Hematopoietic multipotent progenitor cell treated with erythropoietin and hydrocortisone succinate and interleukin-3 and kit ligand, for 8 days (in vitro differentiated cells): ENCODE measurements at places on chromosomes 11 and 22.

- peak; percentile 69 for DNase-seq
Measured at GRCh38 chr11:59545179-59546020, 34.1 kb downstream of the OR4D9 start.

DNA sequence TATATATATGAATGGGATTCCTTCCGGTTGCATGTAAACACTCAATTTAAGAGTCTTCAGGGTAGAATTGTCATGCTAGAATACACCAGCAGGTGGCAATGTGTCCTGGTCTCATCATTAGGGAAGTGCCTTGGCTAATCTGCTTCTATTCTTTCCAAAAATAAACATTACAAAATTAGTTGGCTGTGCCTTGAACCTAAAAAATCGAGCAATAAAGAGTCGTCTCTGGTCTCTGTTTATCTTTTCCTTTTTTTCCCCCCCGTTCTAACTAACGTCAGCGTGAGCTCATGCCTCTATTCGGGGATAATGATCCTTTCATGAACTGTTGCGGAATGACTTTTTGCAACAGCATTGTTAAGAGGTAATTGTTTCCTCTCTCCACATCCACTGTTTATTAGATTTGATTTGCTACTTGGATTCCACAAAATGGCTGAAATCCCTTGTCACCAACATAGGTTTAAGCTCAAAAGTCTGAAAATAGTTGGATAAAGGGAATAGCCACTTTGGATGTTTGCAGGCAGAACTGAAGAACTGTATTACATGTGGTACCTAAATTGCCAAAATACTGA lies 1.2 kb upstream of the ARHGEF12 start:
- DNase-seq, result peak; percentile 89

- peak; percentile 11 for DNase-seq
Measured at GRCh38 chr11:70082829-70083228, 4.7 kb downstream of the ANO1 start.

- DNase-seq, result peak; percentile 45
Measured at GRCh38 chr11:122215244-122215992, 99.4 kb upstream of the BLID start.

GRCh38 chr22:49948958-49949913 lies 11.3 kb upstream of the PIM3 start:
- DNase-seq, result no peak

- DNase-seq, result peak; percentile 81
Measured at GRCh38 chr11:67252831-67253239, 13.4 kb upstream of the GRK2 start.

DNA sequence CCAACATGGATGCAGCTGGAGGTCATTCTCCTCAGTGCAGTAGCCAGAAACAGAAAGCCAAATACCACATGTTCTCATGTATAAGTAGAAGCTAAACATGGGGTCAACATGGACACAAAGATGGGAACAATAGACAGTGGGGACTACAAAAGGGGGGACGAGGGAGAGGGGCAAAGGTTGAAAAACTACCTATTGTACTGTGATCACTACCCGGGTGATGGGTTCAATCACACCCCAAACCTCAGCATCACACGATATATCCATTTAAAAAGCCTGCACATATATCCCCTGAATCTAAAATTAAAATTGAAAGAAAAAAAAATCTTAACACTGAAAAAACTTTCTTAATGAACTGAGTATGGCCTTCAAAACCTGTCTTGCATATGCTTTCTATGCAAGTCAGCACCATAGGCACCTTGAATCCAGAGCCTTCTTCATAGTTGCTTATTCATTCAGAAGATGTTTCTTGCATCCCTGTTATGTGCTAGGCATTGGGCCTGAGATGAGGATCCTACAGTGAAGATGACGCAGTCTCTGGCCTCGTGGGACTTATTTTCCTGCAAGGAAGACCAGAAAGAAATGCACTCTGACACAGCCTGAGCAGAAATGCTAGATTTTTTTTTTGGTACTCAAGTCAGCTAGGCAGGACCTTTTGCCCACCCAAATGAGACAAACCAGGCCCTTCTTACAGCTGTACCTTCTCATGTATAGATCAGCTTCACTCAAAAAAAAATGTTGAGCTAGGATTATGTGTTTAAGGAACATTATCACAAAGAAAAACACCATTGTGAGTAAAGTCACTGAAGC lies 21.0 kb downstream of the NNMT start:
- DNase-seq, result no peak

DNA sequence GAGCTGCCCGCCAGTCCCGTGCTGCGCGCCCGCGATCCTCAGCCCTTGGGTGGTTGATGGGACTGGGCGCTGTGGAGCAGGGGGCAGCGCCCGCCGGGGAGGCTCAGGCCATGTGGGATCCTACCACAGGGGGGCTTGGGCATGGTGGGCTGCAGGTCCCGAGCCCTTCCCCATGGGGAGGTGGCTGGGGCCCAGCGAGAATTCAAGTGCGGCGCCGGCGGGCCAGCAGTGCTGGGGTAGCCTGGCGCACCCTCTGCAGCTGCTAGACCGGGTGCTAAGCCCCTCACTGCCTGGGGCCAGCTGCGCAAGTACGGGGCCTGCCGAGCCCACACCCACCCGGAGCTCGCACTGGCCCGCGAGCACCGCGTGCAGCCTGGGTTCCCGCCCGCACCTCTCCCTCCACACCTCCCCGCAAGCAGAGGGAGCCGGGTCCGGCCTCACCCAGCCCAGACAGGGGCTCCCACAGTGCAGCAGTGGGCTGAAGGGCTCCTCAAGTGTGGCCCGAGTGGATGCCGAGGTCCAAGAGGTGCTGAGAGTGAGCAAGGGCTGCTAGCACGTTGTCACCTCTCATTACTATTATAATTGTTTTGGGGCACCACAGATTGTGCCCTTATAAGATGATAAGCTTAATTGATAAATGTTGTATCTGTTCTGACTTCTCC lies 333.2 kb downstream of the CASP12 start:
- DNase-seq, result no peak

DNA sequence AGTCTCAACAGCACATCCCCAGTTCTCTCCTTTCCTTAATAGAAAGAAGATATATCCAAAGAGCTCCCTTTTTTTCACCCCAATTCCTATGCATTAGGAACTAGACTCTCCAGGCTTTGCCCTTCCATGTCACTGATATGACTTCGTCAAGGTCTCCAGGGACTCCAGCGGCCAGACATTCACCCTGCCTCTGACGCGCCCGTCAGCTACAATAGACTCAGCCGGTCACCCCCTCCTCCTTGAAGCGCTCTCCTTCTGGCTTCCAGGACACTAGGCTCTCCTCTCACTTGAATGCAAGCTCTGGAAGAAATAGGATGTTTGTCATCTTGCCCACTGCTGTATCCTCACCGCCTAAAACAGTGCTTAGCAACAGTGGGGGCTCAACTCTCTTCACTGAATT lies 14.9 kb upstream of the ELFN2 start:
- DNase-seq, result no peak

- DNase-seq, result no peak
Measured at GRCh38 chr22:30210235-30210909, 36.2 kb downstream of the LIF start.

GRCh38 chr11:86386746-86387145 lies 12.1 kb downstream of the CCDC81 start:
- DNase-seq, result no peak

- DNase-seq, result no peak
Measured at GRCh38 chr11:72204886-72205285, 11.7 kb upstream of the FOLR2 start.

GRCh38 chr11:68173926-68174325 lies 39.2 kb downstream of the KMT5B start:
- DNase-seq, result no peak

DNA sequence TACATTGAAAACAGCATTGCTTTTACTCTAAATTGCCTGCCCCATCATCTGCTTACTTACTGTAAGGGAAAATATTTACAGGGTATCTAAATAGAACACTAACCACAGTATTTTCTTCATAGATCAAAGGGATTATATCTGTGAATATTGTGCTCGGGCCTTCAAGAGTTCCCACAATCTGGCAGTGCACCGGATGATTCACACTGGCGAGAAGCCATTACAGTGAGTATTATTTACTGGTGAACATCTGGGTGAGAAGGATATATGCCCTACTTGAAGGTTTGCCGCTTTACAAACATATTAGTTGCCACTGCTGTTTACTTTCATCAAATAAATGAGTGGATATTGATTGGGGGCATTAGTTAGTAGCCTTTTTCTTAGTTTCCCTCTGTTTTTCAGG lies 5.9 kb upstream of the CNTF start:
- DNase-seq, result peak; percentile 69

- DNase-seq, result no peak
Measured at GRCh38 chr11:61042537-61042936, 59.8 kb upstream of the CD5 start.

GRCh38 chr11:27242591-27242990 lies 120.4 kb downstream of the CCDC34 start:
- peak; percentile 38 for DNase-seq

GRCh38 chr11:64643920-64644646 lies 53.1 kb downstream of the SLC22A12 start:
- DNase-seq, result no peak

DNA sequence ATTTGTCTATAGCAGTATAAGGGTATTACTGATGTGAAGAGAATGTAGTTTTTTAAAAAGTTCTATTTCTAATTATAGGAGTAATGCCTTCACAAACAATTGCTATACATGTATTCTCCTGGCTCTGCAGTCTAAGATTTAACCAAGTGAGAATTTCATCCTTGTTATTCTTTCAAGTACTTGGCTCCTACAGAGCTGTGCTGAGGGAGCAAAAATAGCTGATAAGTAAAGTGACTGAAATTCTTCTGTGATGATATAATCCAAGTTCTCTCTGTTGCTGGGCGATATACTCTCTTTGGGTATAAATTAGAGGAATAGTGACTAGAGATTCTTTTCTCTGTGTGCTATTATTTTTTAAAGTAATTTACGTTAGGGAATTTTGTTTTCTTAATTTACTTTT lies 68.0 kb downstream of the PGR start:
- no peak for DNase-seq
